ENCODE measurements at places on chromosomes 3 and 15. TPM values are rescaled to one million over a fixed set of nuclear protein-coding genes. Genes with fewer than 3 reads are reported as not detected.

The ITIH3 gene
- total RNA-seq: 0.15 TPM

The ALS2CL gene
- 7.5 TPM for total RNA-seq

The ATP13A4 gene
- total RNA-seq: not detected

The TRNT1 gene
- total RNA-seq: 27.6 TPM

Measured in A549 treated with dexamethasone at 1 μM for 4 hours (cell line).